ENCODE measurements at places on chromosomes 6 and 20.

DNA sequence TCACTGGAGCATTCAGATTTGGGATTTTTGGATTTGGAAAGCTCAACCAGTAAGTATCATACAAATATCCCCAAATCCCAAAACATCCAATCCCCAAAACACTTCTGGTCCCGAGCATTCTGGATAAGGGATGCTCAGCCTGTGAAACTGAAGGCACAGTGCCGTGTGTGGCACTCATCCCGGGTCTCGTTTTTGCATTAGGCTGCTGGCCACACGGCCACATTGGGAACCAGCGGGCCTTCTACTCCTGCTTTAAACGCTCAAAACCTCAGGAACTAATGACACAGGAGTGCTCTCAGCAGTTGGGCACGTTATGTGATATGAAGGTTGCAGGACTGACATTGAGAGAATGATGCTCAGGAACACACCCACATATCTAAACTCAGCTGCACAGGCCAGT lies 35.6 kb downstream of the PSMG4 start:
- no peak for DNase-seq

- no peak for DNase-seq
Observed at GRCh38 chr6:36788768-36789167, 50.5 kb downstream of the CPNE5 start.

GRCh38 chr6:68726337-68726736 lies 91.3 kb downstream of the ADGRB3 start:
- DNase-seq, result no peak

- DNase-seq, result peak; percentile 80
Observed at GRCh38 chr20:17680836-17681725, 961 bp downstream of the RRBP1 start.

DNA sequence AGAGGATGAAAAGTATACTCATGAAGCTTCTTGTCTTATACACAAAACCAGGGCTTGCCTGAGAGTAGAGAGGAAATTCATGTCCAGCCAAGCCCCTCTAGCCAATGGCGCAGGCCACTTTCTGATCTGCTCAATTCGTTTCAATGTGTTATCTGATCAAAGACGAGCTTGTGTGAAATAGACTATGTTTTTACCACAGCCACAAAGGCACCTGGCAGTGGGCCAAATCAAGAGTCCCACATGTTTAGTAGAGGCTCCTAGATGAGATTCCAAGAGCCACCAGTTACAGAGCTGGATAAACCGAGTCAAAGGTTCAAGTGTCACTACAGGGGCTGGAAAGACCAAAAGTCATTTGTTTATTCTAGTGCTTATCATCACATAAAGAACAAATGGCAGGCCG lies 34.9 kb downstream of the GPLD1 start:
- DNase-seq, result no peak

DNA sequence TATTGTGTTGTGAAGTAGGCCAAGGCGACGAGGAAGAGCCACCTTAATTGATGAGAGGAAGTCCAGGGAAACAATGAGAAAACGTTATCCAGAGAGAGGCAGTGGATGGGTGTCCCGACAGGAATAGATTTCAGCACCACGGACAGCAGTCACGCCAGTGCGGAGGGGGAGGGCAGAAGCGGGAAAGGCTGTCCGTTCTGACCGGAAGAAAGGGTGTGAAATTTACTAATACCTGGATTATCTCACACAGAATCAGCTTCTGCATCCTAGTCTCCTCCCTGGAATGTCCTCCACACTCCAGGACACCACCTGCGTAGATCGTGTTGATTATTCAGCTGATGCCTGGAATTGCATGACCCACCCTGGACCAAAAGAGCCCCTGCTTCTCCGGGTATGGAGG lies 7.4 kb upstream of the BPIFA3 start:
- DNase-seq, result peak; percentile 17

GRCh38 chr6:6516666-6517458 lies 71.7 kb upstream of the LY86 start:
- DNase-seq, result no peak

DNA sequence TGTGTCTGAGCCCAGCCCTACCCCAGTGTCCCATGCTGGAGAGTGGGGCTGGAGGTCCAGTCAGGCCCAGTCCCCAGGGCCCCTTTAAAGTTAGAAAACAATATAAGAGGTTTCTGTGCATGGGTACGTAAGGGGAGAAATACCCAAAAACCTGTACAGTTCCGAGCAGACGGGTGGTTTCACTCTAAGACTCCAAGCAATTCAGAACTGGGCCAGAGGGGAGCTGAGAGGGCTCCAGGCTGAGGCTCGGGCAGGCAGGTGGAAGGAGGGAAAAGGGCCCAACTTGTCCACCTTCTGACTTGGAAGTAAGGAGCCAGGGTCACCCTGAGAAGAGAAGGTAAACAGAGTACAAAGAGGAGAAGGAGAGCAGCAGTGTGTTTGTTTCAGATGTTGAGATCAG lies 296.0 kb downstream of the CDH4 start:
- DNase-seq, result no peak

DNA sequence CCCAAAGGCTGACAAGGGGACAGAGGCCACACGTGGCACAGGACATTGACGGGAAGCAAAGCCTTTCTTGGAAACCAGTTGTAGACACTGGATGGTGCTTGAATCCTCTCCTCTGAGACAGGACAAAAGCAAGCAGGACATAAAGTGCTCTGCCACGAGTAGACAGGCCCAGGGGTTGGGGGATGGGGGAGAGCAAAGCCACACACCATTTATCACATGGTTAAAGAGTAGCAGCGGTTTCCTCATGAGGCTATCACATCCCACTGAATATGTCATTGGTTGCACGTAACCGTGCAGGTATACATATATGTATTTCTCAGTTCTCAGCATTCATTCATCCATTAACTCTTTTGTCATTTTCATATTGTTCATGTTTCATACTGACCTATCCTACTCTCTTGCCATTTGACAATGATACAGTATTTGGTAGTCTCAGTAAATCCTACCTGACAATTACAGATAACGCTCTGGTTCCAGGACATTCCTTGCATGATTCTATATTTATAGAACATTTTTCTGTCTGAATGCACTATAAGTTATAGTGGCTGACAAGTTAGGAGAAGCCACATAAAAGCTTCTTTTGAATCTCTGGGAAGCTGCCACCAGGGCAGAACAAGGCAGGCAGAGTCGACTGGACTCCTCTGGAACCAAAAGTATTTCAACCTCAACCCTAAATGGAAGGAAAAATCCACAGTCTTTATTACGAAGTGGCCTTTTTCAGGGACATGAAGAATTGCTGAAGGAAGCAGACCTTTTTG lies 23.5 kb downstream of the METTL24 start:
- DNase-seq, result no peak

GRCh38 chr6:168155821-168156741 lies 77.1 kb upstream of the FRMD1 start:
- no peak for DNase-seq
